CD4-positive, CD25-positive, alpha-beta regulatory T cell (primary cell): ENCODE measurements at places on chromosomes 1 and 21. TPM values are rescaled to one million over a fixed set of nuclear protein-coding genes. Genes with fewer than 3 reads are reported as not detected.
A peak's percentile ranks its signal among the peaks of the same experiment; 100 is the strongest.

DNA sequence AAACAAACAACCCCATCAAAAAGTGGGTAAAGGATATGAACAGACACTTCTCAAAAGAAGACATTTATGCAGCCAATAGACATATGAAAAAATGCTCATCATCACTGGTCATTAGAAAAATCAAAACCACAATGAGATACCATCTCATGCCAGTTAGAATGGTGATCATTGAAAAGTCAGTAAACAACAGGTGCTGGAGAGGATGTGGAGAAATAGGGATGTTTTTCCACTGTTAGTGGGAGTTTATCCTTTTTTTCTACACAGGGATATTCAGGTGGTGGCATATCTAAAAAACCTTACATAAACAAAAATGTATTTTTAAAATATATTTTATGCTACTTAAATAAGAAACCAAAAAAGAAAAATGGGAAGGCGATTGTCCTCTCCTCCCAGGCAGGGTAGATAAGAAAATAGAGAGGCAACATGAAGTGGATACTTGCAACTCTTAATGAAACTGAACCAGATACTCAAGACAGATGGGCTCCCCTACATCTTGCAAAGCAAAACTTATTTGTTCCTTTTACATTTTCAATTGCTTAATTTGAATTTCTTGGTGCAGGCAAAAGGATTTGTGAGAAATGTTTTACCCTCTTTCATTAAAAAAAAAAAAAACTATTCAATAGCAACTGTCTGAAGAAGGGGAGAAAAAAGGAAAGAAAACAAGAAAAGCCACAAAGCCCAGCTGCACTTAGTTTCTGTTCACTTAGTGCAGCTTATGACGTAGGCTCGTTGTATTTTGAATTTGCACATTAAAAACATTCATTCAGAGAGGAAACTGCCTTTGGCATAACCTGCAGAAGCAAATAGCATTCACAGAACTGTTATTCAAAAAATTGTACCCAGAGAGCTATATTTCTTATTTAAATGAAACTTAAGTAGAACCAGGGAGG is 36.9 kb upstream of the RGS1 start:
- peak; percentile 93 for DNase-seq

DNA sequence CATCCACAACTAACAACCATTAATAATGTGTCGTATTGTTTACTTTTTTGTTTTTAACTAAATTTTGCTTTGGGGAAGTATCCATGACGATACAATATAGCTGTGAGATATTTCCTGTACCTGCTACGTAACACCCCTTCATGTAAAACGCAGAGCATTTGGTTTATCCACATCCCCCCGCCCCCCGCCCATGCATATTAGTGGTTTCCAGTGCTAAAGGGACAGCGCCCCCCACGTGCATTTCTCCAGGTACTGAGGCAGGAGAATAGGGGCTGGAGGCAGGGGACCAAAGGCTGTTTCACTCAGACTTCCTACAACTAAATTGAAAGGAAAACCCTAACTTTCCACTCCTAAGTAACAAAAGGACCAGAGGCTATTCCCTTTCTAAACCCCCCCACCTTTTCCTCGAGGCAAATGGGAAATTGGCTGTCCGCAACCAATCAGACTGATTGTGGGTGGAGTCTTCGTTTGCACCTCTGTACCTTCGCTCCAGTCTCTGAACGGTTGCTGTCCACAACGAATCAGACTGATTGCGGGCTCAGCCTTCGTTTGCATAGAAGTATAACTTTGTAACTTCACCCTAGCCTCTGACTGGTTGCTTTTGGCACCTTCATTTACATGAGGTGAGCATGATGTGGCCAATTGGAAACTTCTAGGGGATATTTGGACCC is 12.2 kb upstream of the RIPK4 start:
- no peak for DNase-seq

DNA sequence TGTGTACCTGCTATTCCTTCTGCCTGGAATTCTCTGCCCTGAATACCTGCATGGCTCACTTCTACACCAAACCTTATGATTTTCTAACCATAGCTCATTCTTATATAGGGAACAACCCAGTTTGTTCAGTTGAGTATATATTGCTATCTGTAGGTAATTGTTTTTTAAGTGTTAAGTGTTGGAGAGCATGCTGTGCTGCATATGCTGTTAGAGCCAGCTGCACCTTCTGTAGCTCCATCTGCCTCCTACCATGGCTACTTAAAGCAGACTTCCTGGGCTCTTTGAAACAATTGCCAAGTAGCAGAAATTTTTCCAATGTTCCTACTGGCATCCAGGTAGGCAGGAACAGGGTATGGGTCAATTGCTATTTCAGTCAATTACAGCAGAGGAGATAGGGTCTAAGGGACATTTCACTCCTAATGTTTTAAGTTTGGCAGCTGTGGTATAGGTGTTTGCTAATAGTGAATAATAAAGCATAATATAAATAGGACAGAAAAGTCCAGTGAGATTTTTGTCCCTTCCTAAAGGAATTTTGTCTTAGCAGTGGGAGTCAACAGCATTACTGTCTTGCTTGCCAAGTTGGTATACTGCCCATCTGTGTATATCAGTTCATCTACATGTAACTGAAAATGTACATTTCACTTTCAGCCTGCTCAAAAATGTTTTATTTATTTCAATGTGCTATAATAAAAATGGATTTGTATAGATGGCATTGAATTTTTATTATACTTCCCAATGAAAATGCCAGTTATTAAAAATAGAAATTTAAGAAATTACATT is 34.0 kb upstream of the C1orf115 start:
- no peak for DNase-seq

GRCh38 chr1:235069577-235070563 is 58.8 kb downstream of the TOMM20 start:
- DNase-seq: no peak

Gene USH2A
- not detected for total RNA-seq
